Daoy (cell line): ENCODE measurements at places on chromosomes 5 and 9. TPM values are rescaled to one million over a fixed set of nuclear protein-coding genes. Genes with fewer than 3 reads are reported as not detected.

- no peak for DNase-seq
Observed at GRCh38 chr5:73534011-73534644, 31.3 kb downstream of the ANKRA2 start.

DNA sequence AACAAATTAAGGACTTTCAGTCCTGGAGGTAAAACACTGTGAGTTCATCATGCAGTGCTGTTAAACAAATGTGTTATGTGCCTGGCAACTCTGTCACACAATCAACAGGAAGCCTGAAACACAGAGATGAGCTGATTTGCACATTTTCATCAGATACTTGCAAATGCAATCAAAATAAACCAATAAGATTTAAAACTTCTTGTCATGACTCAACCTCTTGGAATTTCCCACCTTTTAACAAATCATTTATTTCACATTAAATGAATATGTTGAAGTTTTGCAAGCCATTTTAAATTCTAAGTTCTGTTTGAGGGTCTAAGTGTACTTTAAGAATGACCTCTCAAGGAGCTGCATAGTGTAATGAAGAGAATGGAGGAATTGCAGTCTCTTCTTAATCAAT is 64.4 kb downstream of the ANXA1 start:
- DNase-seq: no peak

GRCh38 chr5:76175821-76176403 is 92.7 kb downstream of the SV2C start:
- DNase-seq: no peak

- DNase-seq: peak; percentile 44
Observed at GRCh38 chr9:96071076-96071814, 195.8 kb downstream of the ERCC6L2 start.

The LCP2 gene
- not detected in 2 replicates for total RNA-seq
